ENCODE measurements at places on chromosomes 1 and 21.

DNA sequence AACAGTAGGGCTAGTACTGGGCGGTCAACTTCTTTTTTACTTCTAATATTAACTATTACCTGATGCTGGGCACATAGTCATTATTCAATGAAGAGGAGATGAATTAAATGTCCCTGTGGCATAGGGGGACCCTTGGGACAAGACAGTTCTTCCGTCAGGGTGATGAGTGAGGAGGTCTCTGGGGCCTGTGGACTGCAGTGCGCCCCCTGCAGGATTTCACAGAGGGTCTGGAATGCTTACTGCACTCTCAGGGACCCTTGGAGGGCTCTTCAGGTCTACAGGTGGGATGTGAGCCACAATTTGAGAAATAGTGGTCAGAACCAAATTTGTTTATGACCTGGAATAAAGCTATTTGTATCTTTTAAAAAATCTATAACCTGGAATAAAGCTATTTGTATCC lies 149.4 kb downstream of the FAM78B start:
- no peak for DNase-seq

DNA sequence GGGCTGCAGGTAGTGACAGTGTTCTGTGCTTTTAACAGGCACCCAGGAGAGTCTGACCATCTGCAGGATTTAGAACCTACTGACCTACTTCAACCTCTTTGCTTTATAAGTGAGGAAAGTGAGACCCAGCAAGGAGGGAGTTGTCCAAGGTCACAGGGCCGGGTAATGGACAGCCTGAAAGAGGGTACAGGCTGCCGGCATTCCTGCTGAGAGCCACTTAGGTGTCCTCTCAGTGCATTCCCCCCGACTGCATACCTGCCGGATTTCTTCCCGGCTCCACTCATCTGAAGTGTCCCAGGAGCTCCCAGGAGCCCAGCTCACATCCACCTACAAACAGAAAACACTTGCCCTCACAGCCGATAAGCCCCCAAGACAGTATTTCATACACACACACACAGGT lies 13.9 kb downstream of the PHLDA3 start:
- no peak for DNase-seq

- DNase-seq = no peak
Observed at GRCh38 chr1:185971688-185972087, 237.5 kb downstream of the HMCN1 start.

- DNase-seq = no peak
Observed at GRCh38 chr1:216616425-216616824, 106.8 kb downstream of the ESRRG start.

DNA sequence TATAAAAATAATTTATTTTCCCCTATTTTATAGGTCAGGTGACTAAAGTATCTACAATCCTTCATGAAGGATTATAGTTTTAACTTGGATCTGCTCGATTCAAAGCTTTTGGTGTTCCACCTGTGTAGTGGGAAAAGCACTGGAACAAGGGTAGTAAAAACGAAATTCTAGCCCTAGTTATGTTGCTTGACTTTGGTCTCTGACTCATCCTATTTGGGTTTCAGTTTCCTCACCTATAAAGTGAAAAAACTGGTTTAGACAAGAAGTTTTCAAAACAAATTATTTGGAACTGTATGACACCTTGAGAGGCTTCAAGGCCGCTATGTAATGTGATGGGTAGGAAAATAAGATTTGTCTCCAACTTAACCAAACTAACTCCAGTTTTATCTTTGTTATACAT lies 505.2 kb upstream of the ZRANB2 start:
- DNase-seq = no peak

- no peak for DNase-seq
Observed at GRCh38 chr1:221837896-221838295, 96.0 kb upstream of the DUSP10 start.

- no peak for DNase-seq
Observed at GRCh38 chr1:178516110-178516509, 3.2 kb downstream of the TEX35 start.

GRCh38 chr1:71015745-71016144 lies 31.9 kb downstream of the PTGER3 start:
- DNase-seq = no peak

GRCh38 chr1:150001415-150001814 lies 9.1 kb downstream of the OTUD7B start:
- no peak for DNase-seq

- DNase-seq = no peak
Observed at GRCh38 chr1:116909512-116910378, at the start of gene PTGFRN. Gene PTGFRN, plus strand, starts transcription at chr1:116909916. Its CDS starts 288 bp downstream, at chr1:116910204.

GRCh38 chr1:14896381-14897079 lies 257.0 kb upstream of the TMEM51 start:
- no peak for DNase-seq

GRCh38 chr1:2253797-2254480 lies 25.8 kb downstream of the SKI start:
- DNase-seq = no peak
